HFFc6 (cell line): ENCODE measurements at places on chromosomes 5 and 9. TPM values are rescaled to one million over a fixed set of nuclear protein-coding genes. Genes with fewer than 3 reads are reported as not detected.

The CDK5RAP2 gene
- total RNA-seq, result 25.7 to 39.0 TPM (median 32.1 TPM) in 3 replicates

DNA sequence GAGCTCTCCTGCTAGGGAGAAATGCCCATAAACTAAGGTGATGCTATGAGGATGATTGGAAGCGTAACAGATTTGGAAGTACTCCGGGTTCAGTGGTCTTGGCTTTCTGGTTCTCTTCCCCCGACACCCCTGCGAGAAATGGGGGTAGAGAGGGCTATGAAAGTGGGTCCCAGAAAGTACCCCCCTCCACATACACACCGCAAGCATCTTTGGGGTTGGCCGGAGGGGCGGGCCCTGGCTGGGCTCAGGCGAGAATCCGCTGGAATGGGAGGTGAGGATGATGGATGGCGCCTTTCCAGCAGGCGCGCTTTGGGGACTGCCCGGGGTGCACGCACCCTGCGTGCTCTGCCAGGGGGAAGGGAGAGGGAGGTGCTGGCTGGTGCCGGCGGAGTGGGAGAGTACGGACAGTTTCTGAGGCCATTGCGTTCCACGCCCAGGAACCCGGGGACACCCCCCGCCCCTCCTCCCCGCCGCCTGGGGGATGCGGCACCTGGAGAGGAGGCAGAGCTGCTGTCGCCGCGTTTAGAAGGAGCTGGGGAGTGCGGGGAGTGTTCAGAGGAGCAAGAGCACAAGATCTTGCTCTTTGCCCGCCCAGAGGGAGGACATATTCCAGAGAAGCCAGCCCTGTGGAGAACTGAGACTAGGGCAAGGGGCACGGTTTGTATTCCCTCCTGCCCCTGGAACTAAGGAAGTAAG, 1.9 kb downstream of the PCSK5 start:
- DNase-seq, result no peak

The CBY3 gene
- not detected in 3 replicates for total RNA-seq

- DNase-seq, result no peak
Measured at GRCh38 chr9:129037767-129038098, 1.3 kb downstream of the MIGA2 start.

- DNase-seq, result no peak
Measured at GRCh38 chr5:15255576-15255975, 244.4 kb upstream of the FBXL7 start.

GRCh38 chr9:69554945-69555344, 117.2 kb downstream of the APBA1 start:
- peak; percentile 63 for DNase-seq

DNA sequence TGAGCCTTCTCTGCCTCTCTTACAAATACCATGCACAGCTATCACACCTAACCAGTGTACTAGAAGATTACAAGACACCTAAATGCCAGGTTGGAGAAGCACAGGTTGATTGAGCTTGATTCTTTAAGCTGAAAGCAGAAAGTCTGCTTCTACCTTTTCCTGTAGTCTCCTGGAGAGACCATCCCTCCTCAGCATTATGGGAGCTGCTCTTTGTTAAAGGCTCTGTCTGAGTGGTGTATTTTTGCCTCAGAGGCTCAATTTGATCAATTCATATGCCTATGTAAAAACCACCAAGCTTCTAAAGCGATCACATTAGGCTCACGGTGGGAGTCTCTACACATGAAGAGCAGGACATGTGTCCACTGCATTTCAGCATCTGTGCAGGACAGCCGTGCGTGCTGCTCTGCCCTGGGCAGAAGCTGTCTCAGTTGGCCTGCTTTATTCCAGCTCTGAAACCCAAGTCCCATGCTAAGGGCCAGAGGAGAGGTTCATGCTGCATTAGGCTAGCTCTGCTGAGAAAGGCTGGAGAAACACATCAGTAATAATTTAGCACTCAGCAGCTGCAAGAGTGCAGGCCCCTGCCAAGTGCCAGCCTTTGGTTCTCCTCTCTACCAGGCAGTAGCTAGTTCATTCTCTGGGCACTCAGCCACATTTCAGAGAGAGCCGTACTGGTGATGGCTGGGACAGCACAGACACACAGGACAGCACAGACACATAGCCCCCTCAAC, 41.7 kb downstream of the TMEM167A start:
- DNase-seq, result no peak

- DNase-seq, result no peak
Measured at GRCh38 chr5:171270136-171270535, 38.9 kb upstream of the TLX3 start.

DNA sequence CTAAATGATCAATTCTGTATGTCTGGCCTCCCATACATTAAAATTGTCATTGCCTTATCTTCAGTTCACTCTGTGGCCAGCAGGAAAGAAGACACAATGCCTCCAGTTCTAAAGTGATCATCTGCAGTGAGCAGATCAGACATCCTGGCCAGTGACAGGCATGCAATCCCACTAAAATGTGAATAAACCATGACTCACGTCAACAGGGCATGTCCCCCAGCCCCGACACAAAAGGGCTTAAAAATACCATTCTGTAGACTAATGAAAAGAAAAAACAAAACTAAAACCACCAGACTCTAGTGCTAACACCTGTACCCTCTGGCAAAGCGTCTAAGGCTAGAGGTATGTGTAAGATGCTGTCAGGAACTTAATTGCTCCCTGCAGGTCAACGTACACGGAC, 38.5 kb downstream of the DDX31 start:
- DNase-seq, result peak; percentile 74

- DNase-seq, result no peak
Measured at GRCh38 chr5:180170810-180171567, 38.0 kb downstream of the RASGEF1C start.

DNA sequence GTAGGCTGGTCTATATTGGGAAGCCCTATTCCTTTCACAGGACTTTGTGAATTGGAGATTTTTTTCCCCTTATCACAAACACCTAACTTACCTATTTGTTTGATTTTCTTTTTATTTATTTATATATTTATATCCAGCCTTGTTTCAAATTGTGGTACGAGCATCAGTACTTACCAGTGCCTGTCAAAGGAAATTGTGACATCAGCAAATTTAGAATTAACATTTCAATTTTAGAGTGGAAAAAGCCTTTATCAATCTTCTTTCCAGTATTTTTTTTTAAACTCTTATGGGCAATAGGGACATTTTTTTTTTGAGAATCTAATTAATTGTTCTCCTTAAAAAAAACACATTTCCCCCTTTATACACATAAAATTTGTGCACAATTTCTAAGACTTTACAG, 790.2 kb downstream of the PRELID2 start:
- no peak for DNase-seq

- DNase-seq, result no peak
Measured at GRCh38 chr5:17282283-17283120, 65.1 kb downstream of the BASP1 start.

GRCh38 chr5:82635561-82636288, 357.6 kb upstream of the RPS23 start:
- peak; percentile 8 for DNase-seq

The SLC36A2 gene
- not detected in 3 replicates for total RNA-seq

GRCh38 chr5:80360914-80361444, 41.2 kb downstream of the SPZ1 start:
- DNase-seq, result no peak

The STK32A gene
- total RNA-seq, result 0.63 and 1.1 TPM in 2 replicates

GRCh38 chr5:36777105-36777757, 99.3 kb upstream of the NIPBL start:
- DNase-seq, result no peak

DNA sequence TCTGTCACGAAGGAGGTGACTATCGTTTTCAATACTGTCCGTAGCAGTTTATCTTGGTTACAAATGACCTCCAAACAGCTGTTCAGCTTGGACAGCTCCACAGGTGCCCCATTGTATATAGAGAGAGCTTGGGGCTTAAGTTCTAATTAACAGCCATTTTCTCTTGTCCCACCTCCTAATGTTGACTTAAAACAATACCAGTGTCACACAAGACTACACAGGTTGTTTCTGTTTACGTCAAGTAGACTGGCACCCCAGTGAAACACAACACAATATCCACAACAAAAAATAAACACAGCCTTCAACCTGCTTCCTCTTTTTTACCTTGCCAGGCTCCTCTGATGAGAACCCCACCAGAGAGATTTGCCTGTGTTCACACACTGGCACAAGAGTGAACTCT, 39.8 kb upstream of the TLE1 start:
- no peak for DNase-seq

The TERT gene
- 2,324 to 4,125 TPM (median 2,628 TPM) in 3 replicates for total RNA-seq

The SPINK7 gene
- total RNA-seq, result not detected in 3 replicates

- DNase-seq, result peak; percentile 50
Measured at GRCh38 chr9:115593587-115594091, 475.7 kb upstream of the TNC start.
